T-helper 17 cell (primary cell): ENCODE measurements at places on chromosomes 7 and 10. TPM values are rescaled to one million over a fixed set of nuclear protein-coding genes. Genes with fewer than 3 reads are reported as not detected.

GRCh38 chr10:17214526-17214925, 13.1 kb upstream of the TRDMT1 start:
- no peak overlapping the region for H3K4me3 ChIP-seq
- no peak overlapping the region for H3K27ac ChIP-seq
- no peaks in the 10 kb centered on the region for H3K27me3 ChIP-seq
- peaks cover 3% of the 10 kb centered on the region for H3K36me3 ChIP-seq

- no peaks in the 10 kb centered on the region for H3K36me3 ChIP-seq
- no peak for DNase-seq
- no peak overlapping the region for H3K4me3 ChIP-seq
- H3K4me1 ChIP-seq, result peaks cover 21% of the 10 kb centered on the region
Measured at GRCh38 chr7:45924283-45924682, 3.2 kb upstream of the IGFBP3 start.

- H3K27me3 ChIP-seq, result peaks cover 55% of the 10 kb centered on the region
- no peak overlapping the region for H3K27ac ChIP-seq
- no peak for DNase-seq
- H3K4me3 ChIP-seq, result no peak overlapping the region
Measured at GRCh38 chr10:96441322-96441885, 72.3 kb downstream of the TLL2 start.

DNA sequence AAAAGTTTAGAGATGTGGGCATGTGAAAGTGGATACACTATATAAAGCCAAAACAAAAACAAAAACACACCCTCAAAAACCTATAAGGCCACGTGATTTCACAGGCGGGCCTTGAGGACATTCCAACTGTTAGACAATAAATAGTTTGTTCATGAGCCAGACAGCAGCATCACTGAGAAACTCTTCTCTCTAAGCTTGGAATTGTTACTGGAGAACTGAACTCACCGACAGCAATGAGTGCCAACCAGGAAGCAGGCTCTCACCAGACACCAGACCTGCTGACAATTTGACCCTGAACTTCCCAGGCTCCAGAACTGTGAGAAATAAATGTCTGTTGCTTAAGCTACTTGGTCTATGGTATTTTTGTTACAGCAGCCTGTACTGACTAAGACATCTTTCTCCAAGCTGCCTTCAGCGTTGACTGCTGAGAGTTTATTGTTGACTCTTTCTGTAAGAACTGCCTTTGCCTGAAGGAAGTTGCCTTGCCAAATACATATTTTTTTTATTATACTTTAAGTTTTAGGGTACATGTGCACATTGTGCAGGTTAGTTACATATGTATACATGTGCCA, 107.5 kb downstream of the EPDR1 start:
- H3K4me1 ChIP-seq, result no peaks in the 10 kb centered on the region
- H3K27me3 ChIP-seq, result peaks cover 9% of the 10 kb centered on the region
- no peak overlapping the region for H3K4me3 ChIP-seq
- no peak overlapping the region for H3K27ac ChIP-seq
- no peak for DNase-seq

- H3K4me1 ChIP-seq, result no peaks in the 10 kb centered on the region
- no peak overlapping the region for H3K27ac ChIP-seq
- peaks cover 44% of the 10 kb centered on the region for H3K27me3 ChIP-seq
- DNase-seq, result no peak
- H3K36me3 ChIP-seq, result no peaks in the 10 kb centered on the region
- no peak overlapping the region for H3K4me3 ChIP-seq
Measured at GRCh38 chr10:78736926-78737630, 331.7 kb upstream of the ZMIZ1 start.

DNA sequence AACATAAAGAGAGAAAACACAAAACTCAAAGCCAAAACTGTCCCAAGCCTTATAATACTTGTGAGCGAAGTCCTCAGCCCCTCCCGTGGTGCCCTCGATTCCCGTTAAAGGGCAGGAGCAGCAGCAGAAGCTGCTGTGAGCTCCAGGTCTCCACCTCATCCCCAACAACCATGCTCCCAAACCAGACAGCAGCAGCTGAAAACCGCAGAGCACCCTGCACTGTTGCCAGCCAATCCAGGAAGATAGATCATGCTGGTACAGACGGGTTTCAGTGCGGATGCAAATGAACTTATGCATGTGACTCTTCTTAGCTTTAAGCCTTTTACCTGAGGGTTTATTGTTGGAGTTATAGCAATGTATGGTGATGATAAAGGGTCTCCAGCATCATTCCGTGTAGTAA, 97.9 kb downstream of the DNAJB6 start:
- H3K36me3 ChIP-seq, result no peaks in the 10 kb centered on the region
- no peak overlapping the region for H3K4me3 ChIP-seq
- no peak overlapping the region for H3K27ac ChIP-seq
- no peaks in the 10 kb centered on the region for H3K27me3 ChIP-seq

Gene MRM2
- 4.1 TPM for total RNA-seq

Gene RARRES2
- total RNA-seq, result not detected
